Stimulated activated CD8-positive, alpha-beta memory T cell treated with anti-CD3 and anti-CD28 coated beads, Interleukin-7, amount 100 ng/mL, for 1 hour (primary cell): ENCODE measurements at places on chromosomes 5 and 9.

GRCh38 chr9:20447291-20447690 lies 175.0 kb downstream of the MLLT3 start:
- DNase-seq = no peak

- no peak for DNase-seq
Observed at GRCh38 chr9:130186839-130187522, 14.8 kb downstream of the NCS1 start.

GRCh38 chr5:32625547-32625946 lies 40.2 kb downstream of the SUB1 start:
- no peak for DNase-seq

DNA sequence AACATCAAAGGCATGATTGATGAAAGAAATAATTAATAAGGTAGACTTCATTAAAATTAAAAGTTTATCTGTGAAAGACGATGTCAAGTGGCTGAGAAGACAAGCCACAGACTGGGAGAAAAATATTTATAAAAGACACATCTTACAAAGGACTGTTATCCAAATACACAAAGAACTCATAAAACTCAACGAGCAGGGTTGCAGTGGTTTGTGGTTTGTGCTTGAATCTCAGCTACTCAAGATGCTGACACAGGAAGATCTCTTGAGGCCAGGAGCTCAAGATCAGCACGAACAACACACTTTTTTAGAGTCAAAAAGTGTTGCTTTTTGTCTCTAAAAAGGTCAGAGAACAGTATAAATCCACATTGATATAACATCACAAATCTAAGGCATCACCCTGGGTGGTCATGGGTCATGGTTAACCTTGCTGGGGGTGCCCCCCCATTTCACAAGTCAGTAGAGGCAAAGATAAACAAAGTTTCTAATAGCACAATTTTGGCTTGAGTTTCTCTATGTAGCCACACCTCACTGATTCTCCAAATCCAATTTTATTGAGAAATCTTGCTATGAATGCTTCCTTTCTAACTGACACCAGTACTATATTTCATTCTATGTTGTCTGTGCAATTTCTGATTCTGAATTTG lies 342.9 kb upstream of the RPS23 start:
- no peak for DNase-seq

- DNase-seq = no peak
Observed at GRCh38 chr9:128160603-128160987, 530 bp downstream of the BBLN start.

DNA sequence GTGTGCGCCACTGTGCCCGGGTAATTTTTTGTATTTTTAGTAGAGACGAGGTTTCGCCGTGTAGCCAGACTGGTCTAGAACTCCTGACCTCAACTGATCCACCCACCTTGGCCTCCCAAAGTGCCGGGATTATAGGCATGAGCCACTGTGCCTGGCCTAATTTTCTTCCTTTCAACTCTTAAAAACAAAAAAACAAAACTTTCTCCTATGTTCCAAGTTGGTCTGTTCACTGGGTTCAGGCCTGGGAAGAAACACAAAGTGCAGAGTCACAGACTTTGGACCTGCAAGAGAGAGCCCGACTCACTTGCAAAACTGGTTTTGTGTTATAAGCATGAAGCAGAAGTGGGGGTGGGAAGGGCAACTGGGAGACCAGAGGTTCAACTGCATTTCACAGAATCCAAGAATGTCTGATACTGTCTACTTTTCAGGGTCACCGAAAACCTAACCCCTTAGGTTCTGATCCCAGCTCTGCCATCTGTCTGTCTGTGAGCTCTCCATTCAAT lies 5.2 kb upstream of the HDHD3 start:
- no peak for DNase-seq

- DNase-seq = no peak
Observed at GRCh38 chr9:112789473-112789872, 38.9 kb downstream of the SNX30 start.

DNA sequence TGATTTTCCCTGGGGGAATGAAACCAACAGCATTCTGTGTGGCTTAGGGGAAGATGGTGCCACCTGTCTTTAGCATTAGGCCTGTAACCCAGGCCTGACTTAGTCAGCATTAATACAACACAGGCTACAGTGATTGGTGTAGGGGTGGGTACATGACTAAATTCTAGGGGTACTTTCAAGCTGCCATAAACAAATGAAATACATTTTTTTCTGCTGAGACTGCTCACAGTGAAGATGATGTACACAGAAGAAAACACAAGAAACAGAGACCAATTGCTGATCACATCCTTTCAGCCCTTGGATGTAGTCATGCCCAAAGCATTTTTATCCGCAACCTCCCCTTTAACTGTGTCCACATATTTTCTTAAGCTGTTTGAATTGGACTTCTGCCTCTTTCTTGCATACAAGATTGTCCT lies 527.2 kb downstream of the KCTD16 start:
- no peak for DNase-seq

DNA sequence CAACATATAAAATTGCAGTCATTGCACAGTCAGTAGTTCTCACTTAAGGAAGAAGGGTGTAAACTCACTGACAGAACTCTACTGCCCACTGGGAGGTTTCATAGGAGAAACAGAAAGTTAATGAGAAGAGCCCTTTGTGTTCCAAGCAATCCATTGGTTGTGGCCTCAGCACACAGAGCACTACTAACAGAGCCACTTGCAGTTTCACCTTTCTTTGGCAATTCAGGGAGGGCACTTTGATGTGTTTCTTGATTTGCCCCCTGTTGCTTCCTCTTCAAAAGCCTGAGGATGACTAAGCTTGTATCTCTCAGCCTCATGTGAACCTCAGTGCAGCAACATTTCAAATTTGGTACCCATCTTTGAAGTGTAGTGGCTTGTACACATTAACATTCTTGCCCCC lies 409.4 kb downstream of the DMRTA1 start:
- DNase-seq = no peak

DNA sequence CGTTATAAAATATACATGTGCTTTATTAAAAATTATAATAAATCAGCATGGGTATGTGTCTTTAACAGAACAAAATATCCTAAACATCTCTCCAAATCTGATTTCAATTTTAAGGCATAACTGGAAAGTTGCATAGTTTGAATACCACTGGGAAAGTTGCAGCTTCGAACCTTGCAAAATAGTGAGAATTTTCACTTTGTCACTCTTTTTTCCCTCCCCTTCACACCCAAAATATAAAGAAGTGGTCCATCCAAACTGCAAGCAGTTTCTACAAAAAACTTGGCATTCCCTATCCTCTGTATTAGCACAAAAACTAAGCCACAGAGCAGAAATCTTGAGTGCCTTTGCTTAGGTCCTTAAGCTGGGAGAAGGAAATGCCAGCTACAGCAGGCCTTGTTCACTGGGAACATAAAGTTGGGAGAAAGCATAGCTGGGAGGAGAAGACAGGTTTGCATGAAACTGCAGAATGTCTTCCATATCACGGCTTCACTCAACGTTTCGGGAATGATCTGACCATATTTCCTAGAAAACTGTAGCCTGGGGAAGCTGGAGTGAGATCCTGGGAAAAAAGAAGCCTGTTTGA lies 400.3 kb downstream of the EBF1 start:
- no peak for DNase-seq

- no peak for DNase-seq
Observed at GRCh38 chr9:84002344-84002743, 21.7 kb downstream of the RMI1 start.

DNA sequence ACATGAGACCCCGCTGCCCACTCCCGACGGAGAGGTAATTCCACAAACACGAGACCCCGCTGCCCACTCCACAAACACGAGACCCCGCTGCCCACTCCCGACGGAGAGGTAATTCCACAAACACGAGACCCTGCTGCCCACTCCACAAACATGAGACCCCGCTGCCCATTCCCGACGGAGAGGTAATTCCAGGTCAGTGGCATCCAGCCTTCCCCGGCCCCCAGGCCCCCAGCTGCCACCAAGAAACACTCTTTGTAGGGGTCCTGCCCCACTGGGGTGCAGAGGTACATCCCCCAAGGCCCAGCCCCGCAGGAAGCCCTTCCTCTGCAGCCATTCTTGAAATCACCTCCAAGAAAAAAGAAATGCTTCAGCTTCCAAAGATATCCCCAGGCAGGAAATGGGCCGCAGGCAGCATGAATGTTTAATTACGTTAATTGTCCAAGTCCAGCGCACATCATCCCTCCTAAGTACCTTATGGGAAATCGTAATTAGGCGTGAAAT lies 115.9 kb downstream of the ADAMTS2 start:
- DNase-seq = no peak

GRCh38 chr9:116260531-116260930 lies 106.9 kb downstream of the PAPPA start:
- no peak for DNase-seq

DNA sequence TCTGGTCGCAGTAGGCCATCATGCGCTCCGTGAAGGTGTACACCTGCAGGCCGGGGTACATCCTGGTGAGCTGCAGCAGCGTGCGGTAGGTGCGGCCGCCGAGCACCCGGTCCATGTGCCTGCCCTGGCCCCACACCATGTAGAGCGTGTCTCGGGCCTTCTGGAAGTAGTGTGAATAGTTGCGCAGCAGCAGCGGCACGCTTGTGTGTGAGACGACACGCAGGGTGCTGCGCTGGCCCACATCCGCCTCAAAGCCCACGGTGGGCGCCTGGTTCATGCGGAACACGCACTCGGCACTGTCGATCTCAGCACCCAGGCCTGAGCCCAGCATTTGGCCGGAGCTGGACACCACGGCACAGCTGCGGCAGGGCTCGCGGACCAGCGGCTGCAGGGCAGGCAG lies 4.5 kb downstream of the ST6GALNAC4 start:
- no peak for DNase-seq

- no peak for DNase-seq
Observed at GRCh38 chr5:143820451-143820850, 8.5 kb downstream of the HMHB1 start.

- no peak for DNase-seq
Observed at GRCh38 chr5:154141745-154142221, 48.8 kb upstream of the GALNT10 start.

DNA sequence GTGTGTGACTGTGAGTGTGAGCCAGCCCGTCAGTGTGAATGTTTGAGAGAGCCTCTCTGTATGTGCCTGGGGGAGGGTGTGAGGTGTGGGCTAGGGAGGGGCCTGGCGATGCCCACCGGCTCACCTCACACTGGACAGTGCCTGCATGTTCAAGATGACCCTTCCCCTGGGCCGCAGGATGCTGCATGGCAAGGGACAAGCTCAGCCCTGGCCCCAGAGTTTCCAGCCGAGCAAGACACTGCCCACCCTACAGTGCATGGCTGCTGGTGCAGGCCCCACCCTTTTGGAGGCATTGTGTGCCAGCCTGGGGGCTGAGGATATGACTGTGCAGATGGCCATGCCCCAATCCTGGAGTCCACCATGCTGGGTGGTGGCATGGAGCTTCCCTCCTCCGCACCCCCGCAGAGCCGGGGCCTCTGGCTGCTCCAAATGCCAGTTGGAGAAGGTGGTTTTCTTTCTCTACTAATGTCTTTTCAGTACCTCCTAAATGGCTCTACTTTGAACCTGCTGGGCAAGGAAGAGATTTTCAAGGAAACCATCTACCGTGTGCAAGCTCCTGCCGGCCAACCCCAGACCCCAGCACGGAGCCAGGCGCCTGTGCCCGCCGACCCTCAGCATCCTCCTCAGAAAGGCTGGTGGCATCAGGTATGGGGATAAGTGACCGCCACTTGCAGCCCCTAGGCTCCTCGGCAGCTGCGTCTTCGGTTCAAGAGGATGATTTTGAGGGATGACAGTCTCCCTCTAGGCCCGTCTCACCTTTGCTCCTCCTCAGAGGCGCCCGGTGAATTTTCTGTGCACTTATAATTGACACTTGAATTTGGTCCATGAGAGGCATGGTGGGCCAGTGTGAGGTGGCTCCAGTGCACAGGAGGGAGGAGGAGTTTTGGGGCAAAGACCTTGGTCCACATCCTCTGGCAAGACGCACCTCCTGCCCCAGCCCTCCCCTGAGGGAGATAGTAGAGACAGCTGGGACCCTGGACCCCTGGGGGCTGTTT lies 27.7 kb downstream of the FGD3 start:
- DNase-seq = no peak

- no peak for DNase-seq
Observed at GRCh38 chr5:140801494-140801841, 611 bp downstream of the PCDHA3 start.

- DNase-seq = no peak
Observed at GRCh38 chr9:69461103-69461887, 136.3 kb downstream of the ENTREP1 start.

- DNase-seq = no peak
Observed at GRCh38 chr5:32207355-32207634, 33.2 kb upstream of the GOLPH3 start.

- no peak for DNase-seq
Observed at GRCh38 chr5:13325765-13326164, 618.7 kb downstream of the DNAH5 start.
